ENCODE measurements at places on chromosomes 1 and 21. TPM values are rescaled to one million over a fixed set of nuclear protein-coding genes. Genes with fewer than 3 reads are reported as not detected.
A peak's percentile ranks its signal among the peaks of the same experiment; 100 is the strongest.

DNA sequence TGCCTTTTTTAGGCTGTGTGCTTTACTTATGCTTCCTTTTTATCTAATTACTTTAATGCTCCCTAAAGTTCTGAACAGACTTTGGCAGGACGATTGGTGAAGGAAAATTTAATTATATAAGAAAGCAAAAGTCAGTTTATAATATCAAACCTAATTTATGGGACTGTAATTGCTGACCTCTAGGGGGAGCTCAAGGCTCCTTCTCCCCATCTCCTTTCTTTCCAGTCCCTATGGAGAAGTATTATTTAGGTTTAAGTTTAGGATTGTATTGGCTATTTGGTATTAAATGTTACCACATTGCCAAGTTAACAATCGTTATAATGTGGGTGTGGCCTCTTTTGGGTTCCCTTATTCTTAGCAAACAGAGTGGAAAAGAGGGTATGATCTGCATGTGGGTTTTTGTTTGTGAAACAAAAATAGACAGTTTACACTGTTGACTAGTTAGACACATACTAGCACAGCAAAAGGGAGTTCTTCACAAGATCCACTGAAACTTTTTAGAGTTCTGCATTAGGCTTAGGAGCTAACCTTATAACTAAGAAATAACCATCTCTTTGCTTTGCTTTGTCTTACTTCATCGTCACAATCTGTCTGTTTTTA is 48.2 kb upstream of the TNFSF4 start:
- no peak for DNase-seq

DNA sequence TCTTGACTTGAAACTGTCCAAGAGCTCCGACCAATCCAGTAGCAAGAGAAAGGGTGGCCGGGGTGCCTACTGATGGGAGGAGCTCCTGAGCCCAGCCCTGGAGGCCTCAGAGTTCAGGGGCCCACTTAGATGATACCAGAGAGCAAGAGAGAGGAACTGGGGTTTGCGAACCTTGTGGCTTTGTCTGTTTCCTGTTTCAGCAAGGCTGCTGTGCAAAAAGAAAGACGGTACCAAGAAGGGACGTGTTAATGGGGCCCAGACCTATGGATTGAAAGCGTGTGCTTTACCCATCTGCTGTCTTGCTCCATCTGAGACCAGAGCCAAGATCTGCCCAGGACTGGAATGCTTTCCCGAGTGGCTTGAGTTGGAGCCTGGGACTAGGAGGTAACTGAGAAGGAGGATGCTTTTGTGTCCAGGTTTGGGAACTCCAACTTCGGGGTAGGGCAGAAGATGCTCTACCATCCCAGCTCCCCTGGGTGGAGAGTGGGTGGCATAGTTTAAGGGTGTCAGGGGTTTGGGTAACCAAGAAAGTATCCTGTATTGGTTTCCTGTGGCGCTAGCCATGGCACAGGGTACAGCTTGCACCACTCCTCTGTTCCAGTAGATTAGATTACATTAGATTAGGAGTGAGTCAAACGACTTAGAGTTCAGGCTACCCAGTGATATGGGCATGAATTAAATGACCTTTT is at the start of gene TRAF3IP3:
Gene TRAF3IP3 (plus strand): TSS at position 128 of the 689 bp plus-strand sequence. CDS start 3,987 bp downstream, outside the sequence.
- no peak for DNase-seq

- DNase-seq = no peak
Measured at GRCh38 chr1:121538943-121539575, 354.3 kb downstream of the SRGAP2C start.

DNA sequence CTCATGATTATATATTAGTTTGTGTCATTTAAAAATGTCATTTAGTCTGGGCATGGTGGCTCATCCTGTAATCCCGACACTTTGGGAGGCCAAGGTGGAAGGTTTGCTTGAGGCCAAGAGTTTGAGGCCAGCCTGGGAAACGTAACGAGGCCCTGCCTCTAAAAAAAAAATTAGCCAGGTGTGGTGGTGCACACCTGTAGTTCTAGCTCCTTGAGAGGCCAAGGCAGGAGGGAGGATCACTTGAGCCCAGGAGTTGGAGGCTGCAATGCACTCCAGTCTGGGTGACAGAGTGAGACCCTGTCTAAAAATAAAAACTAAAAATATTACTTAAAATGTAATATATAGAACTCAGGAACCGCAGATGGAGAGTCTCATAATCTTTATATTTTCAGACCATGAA is 34.6 kb downstream of the RUNX3 start:
- no peak for DNase-seq

GRCh38 chr1:230429067-230429735 is 3.1 kb upstream of the PGBD5 start:
- DNase-seq = peak; percentile 24

GRCh38 chr1:230791986-230792564 is 44.9 kb downstream of the CAPN9 start:
- DNase-seq = peak; percentile 88

- DNase-seq = no peak
Measured at GRCh38 chr1:192901500-192901899, 92.7 kb downstream of the RGS2 start.

- DNase-seq = no peak
Measured at GRCh38 chr1:182761396-182762395, 27.9 kb upstream of the NPL start.

DNA sequence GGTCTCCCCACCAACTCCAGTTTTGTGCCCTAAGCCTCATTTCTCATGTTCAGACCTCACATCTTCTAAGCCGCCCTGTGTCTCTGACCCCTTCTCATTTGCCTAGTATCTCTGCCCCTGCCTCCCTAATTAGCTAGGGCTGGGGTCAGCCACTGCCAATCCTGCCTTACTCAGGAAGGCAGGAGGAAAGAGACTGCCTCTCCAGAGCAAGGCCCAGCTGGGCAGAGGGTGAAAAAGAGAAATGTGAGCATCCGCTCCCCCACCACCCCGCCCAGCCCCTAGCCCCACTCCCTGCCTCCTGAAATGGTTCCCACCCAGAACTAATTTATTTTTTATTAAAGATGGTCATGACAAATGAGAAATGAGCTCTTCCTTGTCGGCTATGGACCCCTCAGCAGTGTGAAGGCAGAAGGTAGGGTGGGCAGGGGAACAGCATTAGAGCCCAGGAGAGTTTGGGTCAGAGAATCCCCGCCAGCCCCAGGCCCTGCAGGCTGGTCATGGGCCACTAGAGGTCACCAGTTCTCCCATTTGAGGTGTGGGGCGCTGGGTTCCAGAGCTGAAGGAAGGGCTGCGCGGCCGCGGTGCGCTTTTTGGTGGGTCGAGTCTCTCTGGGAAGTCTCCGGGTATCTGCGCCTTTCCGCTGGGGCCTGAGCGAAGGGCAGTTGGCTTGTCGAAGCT is 11.5 kb downstream of the ADAMTSL4 start:
- peak; percentile 98 for DNase-seq

DNA sequence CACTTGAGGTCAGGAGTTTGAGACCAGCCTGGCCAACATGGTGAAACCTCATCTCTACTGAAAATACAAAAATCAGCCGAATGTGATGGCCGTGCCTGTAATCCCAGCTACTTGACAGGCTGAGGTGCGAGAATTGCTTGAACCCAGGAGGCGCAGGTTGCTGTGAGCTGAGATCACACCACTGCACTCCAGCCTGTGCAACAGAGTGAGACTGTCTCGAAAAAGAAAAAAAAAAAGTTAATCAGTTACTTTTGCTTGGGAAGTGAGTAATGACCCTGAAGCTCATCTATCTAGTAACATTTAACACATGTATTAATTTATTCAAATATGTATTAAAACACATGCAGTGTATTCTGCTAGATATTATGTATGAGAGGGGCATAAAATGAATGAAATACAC is 49.4 kb downstream of the ZNF326 start:
- no peak for DNase-seq

DNA sequence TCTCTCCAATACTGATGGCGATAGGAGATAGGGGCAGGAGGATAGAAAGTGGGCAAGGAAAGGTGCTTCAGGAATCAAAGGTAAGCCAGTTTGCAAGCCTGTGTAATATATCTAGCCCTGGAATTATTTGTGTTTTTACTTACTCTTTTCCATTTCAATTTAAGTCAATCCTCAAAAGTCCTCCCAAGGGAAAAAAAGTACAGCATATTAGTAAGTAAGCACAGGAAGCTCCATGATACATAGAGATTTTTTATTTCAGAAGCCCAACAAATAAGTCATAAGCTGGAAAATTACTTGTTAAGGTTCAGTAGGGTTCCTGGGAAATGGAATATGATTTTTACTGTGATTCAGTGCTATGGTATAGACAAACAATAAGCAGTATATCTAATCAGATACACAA is 337.7 kb upstream of the DUSP10 start:
- DNase-seq = no peak

DNA sequence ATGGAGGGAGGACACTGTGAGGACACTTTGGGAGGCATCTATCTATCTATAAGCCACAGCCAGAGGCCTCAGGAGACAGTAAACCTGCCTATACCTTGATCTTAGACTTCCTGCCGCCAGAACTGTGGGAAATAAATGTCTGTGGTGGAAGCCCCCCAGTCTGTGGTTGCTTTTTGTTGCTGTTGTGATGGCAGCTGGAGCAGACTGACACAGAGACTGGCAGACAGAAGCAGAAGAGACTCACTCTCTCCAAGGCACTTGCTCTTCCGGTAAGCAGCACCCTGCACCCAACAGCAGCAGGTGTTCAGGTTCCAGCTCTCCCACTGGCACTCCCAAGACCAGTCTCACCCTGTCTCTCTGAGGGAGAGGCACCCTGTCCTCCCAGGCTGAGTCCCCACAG is 297.6 kb downstream of the TTLL7 start:
- DNase-seq = no peak

DNA sequence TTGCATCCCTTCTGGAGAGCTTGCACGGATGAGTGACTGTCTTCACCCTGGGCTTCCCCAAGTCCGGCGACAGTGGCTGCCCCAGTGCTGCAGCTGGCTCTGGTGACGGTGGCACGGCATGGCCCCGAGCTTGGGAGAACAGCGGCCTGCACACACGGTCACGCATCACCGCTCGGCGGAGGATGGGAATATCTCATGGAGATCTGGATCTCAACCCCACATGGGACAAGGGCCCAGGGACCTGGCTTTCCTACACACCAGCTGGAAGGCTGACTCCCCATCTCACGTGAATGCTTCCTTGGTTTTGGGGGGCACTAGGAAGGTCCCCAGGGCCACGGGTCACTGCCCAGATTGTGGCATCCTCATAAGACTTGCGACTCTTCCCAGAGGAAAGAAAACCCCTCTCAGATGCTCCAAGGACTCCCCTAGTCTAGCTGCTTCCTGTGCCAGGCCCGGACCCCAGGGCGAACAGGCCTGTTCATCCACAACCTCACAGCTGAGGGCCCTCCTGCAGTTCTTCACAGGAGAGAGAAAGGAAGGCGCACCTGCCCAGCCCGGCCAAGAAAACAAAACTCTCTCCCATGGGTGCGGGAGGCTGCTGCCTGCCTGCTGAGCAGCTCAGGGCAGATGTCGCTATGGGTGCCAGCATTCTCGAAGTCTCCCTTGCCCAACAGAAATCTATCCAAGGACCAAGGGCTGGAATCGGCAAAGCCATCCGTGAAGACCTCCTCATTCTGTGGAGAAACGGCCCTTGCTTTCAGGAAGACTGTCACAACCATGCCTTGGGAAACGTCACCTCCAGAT is 9.9 kb downstream of the CFAP410 start:
- no peak for DNase-seq

- DNase-seq = no peak
Measured at GRCh38 chr1:212525479-212526110, 83.0 kb upstream of the ATF3 start.

GRCh38 chr1:237713916-237714315 is 176.8 kb downstream of the ZP4 start:
- no peak for DNase-seq

DNA sequence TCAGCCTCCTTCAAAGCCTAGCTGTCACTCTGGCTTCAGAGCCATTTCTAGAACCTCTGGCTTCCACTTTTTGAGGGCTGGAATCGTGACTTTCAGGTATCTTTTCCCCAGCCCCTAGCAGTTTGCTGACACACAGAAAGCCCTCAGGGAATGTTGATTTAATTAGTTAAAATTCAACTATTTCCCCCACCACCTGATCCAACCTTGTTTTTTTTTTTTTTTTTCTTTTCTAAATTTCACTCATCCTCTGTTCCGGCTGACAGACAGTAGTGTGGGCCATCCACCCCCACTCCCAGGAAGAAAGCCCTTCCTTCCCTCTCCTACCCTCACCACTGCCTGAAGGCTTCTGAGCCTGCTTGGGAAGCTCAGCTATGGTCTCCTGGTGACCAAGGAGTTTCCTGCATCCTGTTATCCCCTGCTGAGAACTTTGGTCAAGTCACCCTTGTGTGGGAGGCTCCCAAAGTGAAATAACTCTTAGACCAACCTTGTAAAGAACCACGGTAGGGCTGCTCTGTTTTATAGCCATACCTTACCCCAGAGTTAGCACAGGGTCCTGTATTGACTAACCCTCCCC is 29.4 kb downstream of the KCNJ6 start:
- DNase-seq = no peak

The AK5 gene
- total RNA-seq = 2.4 TPM
